ENCODE measurements at places on chromosomes 5 and 9.

DNA sequence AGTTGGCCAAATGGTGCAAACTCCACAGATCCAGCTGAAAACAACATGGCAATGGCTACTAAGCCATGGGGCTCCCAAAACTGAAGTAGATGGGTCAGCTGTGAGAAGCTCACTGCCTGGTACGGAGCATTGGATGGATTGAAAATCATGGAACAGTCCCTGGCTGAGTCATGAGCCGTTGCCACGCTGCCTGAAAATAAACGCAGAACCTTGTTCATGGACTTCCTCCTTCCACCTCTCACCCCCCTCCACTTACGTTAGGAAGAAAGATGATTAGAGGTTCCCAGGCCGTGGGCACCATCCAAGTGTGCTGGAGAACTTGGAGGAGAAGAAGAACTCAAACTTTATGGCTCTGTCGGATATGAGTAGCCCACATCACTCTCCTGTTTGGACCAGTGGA is 6.8 kb upstream of the DIPK1B start:
- no peak for DNase-seq

- no peak for DNase-seq
Measured at GRCh38 chr5:31585166-31585894, 53.2 kb downstream of the C5orf22 start.

DNA sequence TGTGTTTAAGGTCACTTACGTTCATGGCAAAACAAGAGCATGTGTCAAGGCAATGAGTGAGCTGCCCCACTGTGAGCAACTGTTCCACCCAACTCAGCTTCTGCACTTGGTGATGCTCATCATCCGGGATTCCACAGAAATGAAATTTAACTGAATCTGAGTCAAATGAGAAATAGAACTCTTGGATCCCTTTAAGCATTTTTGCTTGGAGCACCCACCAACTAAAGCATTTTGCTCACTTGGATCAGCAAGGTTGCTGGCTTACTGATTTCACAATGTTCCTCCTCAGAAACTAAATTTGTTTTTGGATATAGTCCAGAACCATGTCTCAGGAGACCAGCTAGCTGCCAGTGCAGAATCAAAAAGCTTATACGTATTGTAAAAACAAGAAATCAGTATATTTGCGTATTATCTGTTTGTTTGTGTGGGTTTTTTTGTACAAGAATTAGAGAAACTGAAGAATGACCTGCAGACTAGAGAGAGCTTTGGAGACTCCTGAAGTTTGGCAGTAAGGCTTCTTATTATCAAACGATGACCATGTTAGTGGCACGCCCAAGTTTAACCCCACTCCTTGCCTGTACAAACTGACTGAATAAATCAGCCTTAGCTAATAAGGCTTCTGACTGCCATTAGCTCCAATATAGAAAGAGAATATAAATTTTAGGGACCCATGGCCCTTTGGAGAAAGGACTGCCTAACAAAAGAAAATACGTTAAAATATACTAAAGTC is 153.8 kb upstream of the FST start:
- DNase-seq: no peak

- DNase-seq: no peak
Measured at GRCh38 chr9:86713970-86714369, 233.3 kb downstream of the GAS1 start.

GRCh38 chr9:90808890-90809685 is 7.5 kb downstream of the SYK start:
- DNase-seq: no peak

- no peak for DNase-seq
Measured at GRCh38 chr5:22053195-22053594, 799.9 kb downstream of the CDH12 start.

DNA sequence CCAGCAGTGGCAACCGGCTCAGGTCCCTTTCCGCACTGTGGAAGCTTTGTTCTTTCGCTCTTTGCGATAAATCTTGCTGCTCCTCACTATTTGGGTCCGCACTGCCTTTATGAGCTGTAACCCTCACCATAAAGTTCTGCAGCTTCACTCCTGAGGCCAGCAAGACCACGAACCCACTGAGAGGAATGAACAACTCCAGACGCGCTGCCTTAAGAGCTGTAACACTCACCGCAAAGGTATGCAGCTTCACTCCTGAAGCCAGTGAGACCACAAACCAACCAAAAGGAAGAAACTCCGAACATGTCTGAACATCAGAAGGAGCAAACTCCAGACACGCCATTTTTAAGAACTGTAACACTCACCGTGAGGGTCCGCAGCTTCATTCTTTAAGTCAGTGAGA is 103.5 kb downstream of the GLIS3 start:
- DNase-seq: no peak

- DNase-seq: no peak
Measured at GRCh38 chr9:103014242-103014641, 19.1 kb downstream of the CYLC2 start.

Measured in ACHN (cell line).